Effector CD8-positive, alpha-beta T cell (primary cell): ENCODE measurements at places on chromosomes 13 and 19.

DNA sequence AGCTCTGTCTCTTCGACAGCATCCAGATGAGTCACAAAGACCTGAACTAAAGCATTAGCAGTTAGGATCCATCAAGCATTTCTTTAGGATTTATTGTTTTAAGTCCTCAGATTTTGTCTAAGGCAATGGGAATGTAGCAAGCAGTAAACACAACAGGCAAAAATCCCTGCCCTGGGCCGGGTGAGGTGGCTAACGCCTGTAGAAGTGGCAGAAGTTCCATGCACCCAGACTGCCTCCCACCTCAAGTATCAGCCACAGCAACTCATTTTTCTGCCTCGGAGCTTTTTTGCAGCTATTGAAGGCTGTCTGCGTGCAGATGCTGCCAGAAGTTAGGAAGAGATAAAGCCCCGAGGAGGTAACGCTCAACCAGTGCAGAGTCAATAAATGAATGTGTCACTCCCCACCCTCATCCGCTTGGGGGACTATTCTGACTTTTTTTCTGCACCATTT lies 47.1 kb upstream of the MRI1 start:
- no peak for DNase-seq

DNA sequence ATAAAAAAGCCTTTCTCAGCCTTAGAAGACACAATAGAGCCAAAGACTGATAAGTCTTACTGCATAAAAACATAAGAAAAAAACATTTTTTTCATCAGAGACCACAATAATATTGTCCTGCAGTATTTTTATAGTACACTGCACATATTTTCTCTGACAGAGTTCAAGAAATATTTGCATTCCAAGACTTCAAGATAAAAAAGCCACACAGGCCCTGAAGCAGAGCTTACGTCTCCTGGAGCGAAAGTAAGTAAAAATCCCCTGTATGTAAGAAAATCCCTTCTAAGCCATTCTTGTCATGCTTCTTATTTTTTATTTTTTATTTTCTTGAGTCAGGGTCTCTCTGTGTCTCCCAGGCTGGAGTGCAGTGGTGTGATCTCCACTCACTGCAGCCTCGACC lies 755.9 kb downstream of the LIG4 start:
- no peak for DNase-seq

DNA sequence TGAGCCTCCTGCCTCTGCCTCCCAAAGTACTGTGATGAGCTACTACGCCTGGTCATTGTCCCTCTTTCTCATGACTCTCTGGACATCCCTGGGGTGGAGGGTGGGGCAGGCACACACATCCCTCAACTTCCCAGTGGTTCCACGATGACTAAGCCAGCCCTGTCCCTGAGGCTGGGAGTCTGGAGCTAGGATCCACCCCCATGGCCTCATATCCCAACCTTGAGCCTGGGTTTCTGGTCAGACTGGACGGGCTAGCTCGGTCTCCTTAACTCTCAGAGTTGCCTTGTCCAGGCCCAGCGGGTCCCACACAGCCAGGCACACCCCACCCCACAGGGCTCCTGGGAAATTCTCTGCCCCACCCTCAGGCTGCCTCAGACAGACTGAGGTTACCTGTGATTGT lies 19.6 kb downstream of the IER2 start:
- no peak for DNase-seq

DNA sequence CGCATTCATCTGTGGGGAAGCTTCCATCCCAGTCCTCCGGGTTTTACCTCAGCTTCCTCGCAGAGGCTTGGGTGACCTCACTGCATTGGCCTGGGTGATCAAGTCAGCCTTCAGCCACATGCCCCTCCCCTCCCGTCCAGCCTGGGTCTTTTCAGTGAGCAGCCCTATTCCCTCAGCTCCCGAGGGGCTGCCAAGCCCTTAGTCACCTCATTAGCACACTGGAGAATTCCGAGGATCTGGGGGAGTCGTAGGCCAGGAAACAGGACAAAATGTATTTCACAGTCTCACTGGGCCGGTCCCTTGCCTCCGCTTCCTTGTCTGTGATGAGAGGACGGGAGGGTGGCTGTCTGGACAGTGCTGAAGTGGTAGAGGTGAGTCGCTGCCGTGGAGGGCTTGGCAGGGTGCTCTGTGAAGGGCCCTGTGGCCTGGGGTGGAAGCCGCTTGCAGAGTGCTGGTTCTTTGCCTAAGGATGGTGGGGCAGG lies 19.9 kb downstream of the KDM4B start:
- no peak for DNase-seq

DNA sequence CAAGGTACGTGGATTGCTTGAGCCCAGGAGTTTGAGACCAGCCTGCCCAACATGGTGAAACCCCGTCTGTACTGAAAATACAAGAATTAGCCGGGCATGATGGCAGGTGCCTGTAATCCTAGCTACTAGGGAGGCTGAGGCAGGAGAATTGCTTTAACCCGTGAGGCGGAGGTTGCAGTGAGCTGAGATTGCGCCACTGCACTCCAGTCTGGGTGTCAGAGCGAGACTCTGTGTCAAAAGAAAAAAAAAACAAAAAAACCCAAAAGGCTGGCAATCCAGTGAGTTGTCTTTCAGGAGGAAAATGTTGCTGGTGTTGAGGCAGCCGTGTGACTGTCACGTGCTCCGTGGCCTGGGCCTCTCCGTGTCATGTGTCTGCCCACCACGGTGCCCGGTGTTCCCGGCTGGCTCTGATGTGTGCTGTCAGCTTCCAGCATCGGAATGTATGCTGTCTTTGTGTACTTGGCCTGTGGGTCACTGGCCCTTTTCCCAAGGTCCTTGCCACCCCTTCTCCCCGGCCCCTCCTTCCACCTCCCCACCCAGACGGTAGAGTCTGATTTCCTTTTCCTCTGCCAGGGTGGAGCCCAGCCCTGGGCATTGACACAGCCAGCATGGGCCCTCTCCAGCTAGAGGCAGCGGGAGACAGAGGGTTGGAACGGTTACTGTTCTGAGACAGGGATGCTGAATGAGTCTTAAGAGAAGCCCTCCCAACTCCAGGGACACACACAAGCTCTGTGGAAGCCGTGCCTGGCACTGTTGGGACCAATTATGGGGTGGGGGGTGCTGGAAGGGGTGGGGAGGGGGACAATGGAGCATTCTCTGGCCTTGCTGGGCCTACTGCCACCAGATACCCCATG lies 7.2 kb upstream of the TUBB4A start:
- no peak for DNase-seq

DNA sequence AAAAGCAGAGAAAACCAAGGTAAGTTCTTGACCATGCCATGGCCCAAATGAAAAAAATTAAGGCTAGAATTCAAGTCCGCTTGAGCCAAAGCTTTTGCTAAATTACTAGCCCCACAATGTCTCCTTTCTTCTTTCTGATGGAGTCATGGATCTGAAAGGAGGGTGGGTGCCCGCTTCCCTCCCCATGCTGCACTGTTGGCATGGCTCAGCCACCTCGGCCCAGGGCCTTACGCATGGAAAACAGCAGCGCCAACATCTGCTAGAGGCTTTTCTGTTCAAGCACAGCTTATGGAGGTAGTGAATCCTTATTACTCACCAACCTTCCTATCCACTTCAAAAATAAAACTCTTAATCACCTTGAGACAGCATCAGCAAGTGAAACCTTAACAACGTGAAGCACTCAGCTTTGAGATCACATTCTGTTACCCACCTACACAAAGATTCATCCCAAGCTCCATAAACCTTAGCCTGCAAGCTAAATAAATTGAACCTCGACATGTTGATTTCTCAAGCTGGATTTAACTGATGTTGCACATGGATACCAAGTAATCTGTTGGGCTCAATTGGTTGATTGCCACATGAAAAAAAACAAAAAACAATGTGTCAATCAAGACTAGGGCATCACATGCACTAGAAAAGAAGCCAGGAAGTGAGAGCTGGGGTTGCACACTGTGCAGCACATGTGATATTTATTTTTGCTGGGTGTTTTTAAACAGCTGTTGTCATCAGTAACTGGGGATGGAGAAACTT lies 43.4 kb downstream of the TPT1 start:
- no peak for DNase-seq

- no peak for DNase-seq
Observed at GRCh38 chr19:51727349-51727880, 3.6 kb upstream of the HAS1 start.

- DNase-seq, result no peak
Observed at GRCh38 chr19:45952686-45953505, 20.8 kb downstream of the NOVA2 start.

DNA sequence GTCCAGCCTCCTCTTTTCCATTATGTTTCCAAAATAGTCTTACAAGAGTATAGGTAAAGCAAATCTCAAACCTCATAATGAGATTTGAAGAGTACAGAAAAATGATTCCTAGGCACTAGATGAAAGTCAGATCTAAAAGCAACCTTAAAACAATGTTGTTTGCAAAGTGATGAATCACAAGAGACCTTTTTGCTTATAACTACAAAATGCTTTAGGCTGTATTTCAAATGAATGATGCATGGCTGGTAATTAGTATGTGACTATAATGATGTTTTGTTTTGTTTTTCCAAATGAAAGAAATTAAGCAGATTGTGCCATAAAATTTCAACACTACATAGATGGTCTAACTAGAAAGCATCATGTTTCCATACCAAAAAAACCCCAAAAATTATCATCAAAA lies 272.7 kb downstream of the DIAPH3 start:
- no peak for DNase-seq

DNA sequence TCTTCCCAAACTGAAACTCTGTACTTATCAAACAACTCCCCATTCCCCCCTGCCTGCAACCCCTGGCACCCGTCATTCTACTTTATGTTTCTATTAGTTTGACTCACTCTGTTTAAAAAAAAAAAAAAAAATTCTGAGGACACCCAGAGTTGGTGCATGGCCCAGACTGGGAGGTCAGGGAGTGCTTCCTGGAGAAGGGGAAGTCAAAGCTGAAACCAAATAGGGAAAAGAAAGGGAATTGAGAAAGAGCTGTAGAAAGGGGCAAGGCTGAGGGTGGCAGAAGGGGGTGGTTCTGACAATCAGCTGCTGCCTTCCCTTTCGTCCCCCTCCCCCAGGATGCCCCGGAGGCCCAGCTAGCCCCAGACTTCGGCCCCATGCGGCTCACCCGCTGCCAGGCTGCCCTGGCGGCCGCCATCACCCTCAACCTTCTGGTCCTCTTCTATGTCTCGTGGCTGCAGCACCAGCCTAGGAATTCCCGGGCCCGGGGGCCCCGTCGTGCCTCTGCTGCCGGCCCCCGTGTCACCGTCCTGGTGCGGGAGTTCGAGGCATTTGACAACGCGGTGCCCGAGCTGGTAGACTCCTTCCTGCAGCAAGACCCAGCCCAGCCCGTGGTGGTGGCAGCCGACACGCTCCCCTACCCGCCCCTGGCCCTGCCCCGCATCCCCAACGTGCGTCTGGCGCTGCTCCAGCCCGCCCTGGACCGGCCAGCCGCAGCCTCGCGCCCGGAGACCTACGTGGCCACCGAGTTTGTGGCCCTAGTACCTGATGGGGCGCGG lies 9.0 kb upstream of the STRN4 start:
- no peak for DNase-seq

DNA sequence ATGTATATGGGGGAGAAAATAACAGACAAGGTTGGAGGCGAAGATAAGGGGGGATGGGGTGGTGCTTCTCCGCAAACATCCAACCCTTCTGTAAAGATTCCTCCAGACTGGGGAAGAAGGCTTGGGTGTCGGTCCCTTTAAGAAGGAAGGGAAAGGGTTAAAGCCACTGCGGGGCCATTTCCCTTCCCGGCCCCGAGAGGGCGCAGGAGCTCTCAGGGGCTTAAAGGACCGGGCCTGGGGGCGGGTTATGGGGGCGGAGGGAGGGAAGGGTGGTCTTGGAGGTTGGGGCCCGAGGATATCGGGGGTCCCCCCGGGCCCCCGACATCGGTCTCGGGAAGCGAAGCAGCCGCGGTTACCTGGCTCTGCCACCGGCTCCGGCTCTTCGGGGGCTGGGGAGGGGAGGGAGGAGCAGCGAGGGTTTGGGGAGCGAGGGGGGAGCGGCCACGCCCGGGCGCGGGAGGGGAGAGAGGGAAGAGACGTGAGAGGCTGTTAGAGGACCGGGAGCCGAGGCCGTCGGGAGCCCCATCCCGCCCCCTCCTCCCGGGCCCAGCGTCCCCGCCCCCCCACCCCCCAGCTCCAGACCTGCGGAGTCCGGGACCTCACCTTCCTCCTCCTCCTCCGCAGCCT lies 2.8 kb downstream of the TNNT1 start:
- no peak for DNase-seq

- DNase-seq, result no peak
Observed at GRCh38 chr13:80054806-80055205, 286.1 kb downstream of the SPRY2 start.

GRCh38 chr13:43763143-43763759 lies 23.5 kb downstream of the ENOX1 start:
- DNase-seq, result no peak

DNA sequence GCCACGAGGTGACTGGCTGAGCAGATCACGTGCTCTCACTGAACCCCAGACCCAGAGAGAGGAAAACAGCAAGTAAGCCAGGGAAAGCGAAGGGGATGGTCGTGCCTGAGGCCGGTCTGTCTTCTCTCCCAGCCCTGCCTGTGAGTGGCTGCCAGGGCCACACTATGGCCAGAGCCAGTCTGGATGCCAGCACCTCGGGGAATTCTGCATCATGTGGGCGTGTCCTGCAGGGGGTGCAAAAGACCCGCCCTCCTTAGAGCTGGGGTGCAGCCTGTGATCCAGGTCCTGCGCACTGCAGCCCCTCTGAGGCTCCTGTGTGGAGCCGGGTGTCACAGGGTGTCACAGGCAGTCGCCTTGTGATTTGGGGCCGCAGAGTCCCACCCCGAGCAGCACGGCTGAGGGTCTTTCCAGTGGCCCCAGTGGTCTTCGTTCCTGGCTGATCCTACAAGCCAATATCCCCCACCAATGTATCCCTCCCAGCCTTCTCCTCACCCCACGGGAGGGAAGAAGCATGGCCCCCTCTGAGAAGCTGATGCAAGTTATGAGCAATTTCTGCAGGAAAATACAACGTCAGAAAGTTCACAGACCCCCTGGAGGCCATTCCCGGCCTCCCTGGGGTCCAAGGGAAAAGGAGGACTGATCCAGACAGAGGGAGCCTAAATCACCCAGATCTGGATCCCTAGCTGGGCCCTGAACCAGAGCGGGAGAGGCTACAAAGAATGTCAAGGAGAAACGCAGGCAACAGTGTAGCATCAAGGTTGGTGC lies 7.7 kb downstream of the PPP1R12C start:
- DNase-seq, result no peak

DNA sequence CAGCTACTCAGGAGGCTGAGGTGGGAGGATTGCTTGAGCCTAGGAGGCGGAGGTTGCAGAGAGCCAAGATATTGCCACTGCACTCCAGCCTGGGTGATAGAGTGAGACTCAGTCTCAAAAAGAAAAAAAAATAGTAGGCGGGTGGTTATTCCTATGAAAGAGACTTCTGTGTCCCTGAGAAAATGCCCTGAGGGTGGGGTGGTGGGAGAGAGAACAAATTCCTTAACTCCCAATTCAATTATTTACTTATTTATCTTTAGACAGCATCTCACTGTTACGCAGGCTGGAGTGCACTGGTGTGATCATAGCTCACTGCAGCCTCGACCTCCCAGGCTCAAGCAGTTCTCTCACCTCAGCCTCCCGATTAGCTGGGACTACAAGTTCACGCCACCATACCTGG lies 10.3 kb upstream of the EEF2 start:
- no peak for DNase-seq
